ENCODE measurements at places on chromosomes 2 and 18.

- DNase-seq, result no peak
These were observed 121.2 kb upstream of the TANK start for GRCh38 chr2:161039071-161039470.

DNA sequence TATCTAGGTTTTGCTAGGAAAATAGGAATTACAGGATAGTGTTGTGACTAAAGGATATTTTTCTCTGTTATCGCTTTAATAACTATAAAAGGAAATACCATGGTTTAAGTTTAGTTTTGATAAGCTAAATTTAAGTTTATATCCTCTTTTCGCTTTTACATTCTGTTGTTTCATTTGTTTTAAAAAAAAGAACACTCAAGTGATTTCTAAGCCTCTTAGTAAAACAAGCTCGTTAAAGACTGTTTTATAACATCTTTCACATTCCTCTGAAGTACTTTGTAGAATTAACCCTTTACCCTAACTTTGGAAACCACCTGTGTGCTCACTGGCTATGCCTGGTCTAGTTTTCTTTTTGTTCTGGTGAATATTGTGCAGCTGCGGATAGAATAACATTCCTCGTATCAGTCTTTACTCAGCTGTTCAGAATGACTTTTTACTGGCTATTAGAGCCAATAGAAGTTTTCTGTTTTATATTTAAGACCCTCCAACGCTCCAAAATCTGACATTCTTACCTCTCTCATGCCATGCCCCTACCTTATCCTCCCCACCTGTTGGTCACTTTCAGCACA is 183.1 kb downstream of the PTPRM start:
- no peak for DNase-seq

DNA sequence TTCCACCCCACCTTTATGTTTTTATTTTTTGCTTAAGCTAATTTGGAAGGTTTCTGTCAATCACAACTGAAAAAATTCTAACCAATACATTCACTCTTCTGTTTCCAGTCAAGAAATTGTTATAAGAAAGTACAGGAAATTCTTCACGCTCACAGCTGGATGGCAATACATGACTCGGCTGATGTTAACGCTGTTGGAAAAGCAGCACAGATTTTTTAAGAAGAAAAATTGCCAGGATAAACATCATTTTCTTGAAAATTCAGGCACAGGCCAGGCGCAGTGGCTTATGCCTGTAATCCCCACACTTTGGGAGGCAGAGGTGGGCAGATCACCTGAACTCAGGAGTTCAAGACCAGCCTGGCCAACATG is 46.1 kb downstream of the STPG4 start:
- DNase-seq, result no peak

DNA sequence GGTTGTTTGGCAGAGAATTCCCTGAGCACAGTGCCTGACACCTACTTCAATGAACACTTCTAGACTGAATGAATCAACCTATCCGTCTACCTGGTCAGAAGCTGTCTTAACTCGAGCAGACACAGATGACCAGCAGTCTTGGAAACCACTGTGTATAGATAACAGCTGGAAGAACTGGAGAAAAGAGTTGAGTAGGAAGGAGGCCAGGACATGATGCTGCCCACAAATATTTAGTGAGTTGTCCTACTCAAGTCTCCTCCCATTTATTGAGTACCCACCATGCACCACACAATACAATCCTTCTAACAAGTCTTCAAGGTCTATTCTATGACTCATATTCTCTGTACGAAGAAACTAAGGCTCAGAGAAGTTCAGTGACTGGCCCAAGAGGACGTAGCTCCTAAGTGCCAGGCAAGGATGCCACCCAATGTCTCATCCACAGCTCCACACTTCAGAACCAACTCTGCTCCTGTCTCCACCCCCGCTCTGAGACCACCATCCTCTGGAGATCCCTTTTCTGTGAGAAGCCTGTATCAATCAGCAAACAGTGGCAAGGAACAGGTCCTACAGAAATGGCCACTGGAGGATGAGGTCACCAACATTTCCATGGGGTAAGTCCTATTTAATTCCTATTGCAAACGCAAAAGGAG is 62.2 kb downstream of the GALNT14 start:
- no peak for DNase-seq

- DNase-seq, result peak; percentile 29
These were observed 114.3 kb downstream of the SPP2 start for GRCh38 chr2:234164493-234165413.

- peak; percentile 37 for DNase-seq
These were observed 755.5 kb downstream of the RNF144A start for GRCh38 chr2:7672685-7673071.

DNA sequence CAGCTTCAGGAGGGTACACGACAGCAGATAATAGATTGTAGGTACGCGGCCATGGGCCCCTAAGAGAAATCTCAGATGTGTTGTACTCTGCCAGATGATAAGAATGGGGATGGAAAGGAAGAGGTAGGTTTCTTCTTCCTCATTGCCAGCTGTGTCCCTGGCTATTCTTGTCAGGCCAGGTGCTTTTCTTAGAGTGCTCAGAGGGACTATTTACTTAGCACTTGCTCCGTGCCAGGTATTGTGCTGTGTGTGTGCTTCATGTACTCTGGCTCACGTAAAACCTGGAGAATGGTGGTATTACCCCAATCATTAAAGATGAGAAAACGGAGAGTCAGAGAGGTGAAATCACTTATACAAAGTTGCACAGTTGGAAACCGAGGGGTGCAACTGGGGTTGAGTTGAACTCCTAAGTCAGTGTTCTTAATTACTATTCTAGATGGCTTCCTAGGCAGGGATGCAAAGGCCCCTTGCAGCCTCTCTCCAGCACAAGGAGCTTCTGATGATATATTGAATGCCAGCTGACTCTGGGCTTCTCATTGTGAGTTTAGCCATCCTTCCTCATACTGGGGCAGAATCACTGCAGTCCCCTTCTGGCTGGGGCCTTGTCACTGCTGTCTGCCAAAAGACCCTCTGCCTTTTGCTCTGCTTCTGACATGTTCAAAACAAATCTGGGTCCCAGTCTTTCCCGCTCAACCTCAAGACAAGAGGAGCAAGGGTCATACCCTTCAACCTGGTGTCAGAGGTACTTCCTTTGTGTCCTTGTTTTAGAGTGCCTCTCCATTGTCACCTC is 60.7 kb downstream of the LYPD1 start:
- no peak for DNase-seq

DNA sequence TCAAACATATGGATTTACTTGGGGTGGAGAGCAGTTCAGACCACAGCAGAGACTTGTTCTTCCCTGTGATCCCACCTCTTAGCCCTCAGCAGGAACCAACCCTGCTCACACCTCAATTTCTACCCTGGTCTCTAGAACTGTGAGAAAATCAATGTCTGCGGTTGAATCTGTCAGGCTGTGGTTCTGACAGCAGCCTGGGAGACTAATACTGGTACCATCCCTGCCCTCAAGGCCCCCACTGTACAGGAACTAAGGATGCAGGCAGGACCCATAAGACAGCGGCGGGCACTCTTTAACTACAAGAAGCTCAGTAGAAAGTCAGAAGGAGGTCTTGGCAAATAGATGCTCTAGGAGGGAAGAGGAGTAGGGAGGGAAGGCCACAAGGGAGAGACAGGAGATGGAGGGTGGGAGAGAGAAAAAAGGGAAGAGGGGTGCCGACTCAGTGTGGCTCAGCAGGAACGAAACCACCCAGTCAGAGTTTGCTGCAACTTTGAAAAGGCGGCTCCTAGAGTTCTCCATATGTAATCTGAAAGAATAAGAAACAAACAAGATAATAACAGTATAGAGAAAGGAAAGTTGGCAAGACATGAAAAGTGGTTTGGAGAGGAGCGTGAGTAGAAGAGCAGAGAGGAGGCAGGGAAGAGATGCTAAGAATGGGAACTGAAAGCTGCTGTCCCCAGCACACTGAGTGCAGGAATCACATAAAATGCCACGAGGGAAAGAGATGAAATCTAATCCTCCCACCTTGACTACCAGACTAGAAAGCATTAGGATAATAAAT is 323.9 kb upstream of the ID2 start:
- DNase-seq, result no peak

- no peak for DNase-seq
These were observed 943.3 kb upstream of the FANCL start for GRCh38 chr2:59184276-59185020.

DNA sequence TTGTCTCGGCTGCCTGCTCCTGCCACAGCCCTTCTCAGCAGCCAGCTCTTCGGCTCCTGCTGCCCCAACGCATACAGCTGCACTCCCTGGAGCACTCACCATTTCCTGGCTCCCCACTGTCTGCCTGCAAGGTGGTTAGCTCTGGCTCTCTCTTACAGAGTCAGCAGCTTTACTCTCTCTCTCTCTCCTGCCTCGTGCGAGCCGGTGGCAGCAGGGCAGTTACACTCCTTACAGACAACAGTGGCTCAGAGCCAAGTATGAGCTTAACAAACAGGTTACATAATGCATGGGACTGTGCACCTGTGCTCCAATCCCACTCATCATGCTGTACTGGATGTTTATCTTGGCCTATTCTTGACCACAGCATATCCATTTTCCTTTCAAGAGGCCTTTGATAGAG is 47.4 kb upstream of the DNAJC10 start:
- DNase-seq, result no peak

GRCh38 chr18:623761-624620 is 27.2 kb downstream of the CLUL1 start:
- DNase-seq, result peak; percentile 75

GRCh38 chr2:152504618-152505017 is 169.6 kb downstream of the FMNL2 start:
- no peak for DNase-seq

GRCh38 chr18:60347526-60348045 is 25.0 kb downstream of the MC4R start:
- DNase-seq, result no peak

DNA sequence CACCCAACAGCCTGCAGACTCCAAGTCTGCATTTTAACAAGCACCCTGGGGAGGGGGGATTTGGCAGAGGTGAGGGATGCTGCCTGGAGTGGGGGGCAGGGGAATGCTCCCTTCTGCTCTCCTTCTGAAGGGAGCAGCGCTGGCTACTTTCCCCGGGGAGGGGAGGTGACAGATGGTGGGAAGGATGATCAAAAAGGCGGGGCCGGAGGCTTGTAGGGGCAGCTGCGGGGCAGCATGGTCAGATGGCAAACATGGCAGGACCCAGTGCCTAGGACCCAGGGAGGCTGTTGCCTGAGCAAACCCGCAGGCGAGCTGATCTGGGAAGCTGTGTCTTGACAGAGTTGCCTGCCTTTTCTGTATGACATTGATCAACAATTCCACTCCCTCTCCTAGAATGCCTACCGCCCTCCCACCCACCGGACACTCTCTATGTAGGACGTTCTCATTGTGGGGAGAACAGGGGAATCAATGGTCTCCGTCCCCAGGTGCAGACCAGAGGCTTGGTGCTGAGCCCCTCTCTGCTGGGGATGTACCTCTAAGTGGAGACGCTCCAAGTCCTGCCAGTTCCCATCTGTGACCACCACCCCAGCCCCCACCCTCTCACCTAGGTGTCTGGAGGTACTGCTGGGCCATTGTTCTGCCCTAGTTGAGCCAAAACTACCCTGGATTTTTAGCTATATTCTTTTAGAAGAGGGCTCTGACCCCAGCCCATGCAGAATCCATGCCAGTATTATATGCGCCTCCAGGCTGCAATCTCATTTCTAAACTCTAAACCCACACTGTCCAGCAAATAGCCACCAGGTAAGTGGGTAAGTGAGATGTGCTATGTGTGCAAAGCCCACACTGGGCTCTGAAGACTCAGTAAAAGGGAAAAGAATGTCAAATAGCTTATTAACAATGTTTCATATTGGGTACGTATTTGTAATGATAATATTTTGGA is 89.7 kb upstream of the SEC11C start:
- no peak for DNase-seq

DNA sequence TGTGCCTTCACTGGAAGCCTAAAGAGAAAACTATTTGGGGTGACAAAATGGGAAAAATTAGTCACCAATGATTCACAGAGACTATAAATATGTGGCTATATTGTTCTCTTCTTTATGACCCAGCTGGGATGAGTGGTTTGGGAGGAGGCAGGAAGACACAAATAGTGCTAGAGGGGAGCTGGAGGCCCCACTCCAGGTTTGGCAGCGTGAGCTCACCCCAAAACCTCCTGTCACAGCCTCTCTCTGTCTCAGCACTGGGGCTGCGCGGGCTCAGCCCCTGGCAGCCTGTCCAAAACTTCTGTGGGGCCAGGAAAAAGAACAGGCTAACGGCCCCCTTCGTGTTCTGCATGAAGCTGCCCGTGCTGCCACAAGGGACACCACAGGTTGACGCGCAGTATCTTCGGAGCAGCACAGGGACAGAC is 73.2 kb upstream of the LCLAT1 start:
- DNase-seq, result peak; percentile 14

DNA sequence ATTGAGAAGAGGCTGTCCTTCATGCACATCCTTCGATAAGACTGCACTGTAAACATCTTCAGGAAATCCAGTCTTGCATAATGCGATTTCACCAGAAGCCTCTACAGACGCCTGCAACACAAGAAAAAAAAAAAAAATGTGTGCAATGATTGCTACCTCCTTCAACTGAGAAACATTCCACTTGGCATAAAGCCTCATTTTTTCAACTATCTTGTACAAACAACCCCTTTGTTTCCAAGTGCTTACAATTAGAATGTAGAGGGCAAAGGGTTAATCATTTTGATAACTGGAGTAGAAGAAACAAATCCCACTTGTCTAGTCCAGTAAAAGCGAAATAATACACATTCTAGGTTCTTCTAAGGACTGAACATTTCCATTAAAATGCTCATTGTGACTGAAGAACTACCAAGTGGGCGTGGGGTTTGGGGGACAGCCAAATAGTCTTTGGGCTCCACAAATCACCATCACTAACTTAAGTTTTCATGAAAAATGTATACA is 29.2 kb downstream of the CDH2 start:
- DNase-seq, result no peak

DNA sequence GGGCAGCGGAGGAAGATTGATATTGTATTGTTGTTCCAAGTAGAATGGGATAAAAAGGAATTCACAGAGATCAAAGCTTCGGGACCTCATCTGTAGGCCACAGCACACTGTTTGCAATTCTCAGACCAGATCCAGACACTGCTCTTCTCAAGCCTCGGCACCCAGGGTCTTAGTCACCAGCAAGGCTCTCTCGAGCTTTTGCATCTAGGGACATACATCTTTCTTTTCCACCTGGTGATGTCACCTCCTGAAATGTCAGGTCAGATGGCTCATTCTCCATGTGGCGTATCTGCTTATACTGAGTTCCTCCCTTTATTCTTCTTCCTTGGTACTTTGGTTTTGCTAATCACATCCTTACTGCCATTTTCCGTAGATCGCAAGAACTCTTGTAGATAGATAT is 42.9 kb upstream of the SNTG2 start:
- no peak for DNase-seq

- DNase-seq, result no peak
These were observed 51.5 kb upstream of the TWIST2 start for GRCh38 chr2:238796223-238796885.

- no peak for DNase-seq
These were observed 25.6 kb downstream of the ZNF236 start for GRCh38 chr18:76847916-76848315.

All from activated CD4-positive, alpha-beta T cell treated with anti-CD3 and anti-CD28 coated beads for 48 hours (primary cell).